ENCODE measurements at places on chromosomes 1 and 21.

GRCh38 chr1:25765923-25766589, 33.9 kb upstream of the SELENON start:
- no peak for DNase-seq

DNA sequence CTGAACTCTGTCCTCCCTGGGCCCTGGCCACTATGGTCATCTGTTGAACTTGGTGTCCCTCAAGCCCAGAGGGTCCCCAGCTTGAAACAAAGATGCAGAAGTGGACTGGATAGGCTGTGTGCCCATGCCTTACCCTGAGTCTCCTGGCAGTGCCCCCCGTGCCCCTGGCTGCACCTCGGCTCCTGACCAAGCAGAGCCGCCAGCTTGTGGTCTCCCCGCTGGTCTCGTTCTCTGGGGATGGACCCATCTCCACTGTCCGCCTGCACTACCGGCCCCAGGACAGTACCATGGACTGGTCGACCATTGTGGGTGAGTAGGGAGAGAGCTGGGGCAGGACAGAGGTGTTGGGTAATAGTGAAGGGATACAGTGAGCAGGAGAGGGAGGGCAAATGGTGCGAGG, 10.7 kb downstream of the TIE1 start:
- DNase-seq = no peak

- DNase-seq = peak; percentile 34
Observed at GRCh38 chr1:244450597-244451538, 841 bp downstream of the ADSS2 start.

- no peak for DNase-seq
Observed at GRCh38 chr1:169604781-169605560, 18.7 kb upstream of the F5 start.

DNA sequence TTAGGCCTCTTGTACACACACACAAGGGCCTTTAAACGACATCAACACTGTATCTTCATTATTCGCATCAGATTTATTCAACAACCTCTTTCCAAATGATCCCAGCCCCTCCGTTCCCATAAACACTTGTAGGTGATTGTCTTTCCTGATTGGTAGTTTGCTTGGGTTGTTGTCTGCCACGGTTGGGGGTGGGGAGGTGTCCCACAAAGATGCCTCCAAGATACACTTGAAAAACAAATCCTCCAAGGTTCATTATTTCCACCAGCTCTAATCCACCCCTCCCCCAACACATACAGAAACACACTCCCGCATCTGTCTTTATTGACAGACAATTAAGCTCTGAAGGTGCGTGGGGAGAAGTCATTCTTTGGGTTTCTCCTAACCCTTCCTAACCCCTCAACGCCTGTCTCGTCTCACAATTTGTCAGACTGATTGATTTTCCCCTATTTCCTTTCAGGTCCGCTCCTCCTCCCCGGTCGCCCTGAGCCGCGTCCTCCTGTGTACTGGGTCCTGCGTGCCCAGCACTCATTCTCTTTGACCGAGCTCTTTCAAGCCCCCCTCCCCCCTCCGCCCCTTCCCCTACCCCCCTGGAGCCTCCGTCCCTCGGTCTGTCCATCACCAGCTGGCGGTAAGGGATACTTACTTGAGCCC, 1.4 kb downstream of the WDR26 start:
- peak; percentile 12 for DNase-seq

DNA sequence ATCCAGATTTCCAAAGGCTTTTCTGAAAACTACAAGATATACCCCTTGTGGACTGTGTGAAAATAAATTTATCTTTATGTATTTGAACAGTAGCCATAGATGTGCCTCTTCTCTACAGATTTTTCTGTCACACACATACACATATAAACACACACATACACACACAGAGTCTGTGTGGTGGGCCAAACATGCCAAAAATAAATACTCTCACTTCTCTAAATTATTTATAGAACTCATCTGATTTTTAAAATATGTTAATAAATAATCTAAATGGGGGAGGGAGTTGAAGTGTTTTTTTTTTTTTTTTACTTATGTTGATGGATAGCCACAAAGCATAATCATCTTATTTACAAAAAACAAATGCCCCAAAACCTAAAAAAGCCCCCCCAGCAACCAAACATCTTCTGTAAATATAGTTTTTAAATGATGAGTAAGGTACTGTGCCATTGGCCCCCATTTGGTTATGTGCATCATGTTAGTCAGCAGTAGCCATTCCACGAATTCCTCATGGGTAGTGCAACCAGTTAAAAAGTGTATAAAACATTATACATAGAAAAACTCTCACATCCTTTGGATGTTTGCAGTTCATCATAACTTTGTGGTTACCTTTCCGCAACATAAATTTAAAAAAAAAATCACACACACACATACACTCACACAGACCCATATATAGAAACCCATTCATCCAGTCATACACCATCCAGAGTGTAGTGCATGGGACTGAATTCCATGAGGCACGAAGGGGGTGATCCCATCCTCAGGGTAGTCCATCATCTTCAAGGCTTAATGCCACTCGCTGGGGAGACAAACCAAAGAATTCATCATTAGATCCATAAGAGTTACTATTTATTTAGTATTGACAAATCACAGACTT, 8.2 kb upstream of the MAGOH start:
- DNase-seq = no peak

DNA sequence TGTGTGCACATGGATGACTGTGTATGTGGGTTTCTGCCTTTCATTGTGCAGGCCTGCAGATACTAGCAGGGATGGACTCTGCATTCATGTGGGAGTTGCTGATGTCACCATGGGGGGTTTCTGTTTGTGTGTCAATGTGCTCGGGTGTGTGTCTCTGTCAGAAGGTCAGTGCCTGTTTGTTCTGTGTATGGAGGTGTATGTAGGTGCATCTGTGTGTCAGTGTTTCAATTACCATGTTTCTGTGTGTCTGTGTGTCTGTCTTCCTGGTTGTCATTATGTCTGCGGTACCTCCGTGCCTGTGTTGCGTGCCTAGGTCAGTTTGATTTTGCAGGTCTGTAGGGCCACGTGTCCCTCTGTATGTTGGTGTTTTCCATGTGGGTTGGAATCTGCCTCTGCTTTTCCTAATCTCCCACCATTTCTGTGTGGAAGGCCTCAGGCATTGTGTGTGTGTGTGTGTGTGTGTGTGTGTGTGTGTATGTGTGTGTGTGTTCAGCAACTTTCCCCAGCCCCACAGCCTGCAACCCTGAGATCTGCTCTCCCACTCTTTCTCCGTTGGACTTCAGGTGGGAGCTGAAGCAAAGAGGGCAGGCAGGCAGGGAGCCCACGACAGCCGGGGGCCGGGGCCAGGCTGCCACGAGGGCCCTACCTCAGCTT, 36.7 kb upstream of the WASF2 start:
- no peak for DNase-seq

DNA sequence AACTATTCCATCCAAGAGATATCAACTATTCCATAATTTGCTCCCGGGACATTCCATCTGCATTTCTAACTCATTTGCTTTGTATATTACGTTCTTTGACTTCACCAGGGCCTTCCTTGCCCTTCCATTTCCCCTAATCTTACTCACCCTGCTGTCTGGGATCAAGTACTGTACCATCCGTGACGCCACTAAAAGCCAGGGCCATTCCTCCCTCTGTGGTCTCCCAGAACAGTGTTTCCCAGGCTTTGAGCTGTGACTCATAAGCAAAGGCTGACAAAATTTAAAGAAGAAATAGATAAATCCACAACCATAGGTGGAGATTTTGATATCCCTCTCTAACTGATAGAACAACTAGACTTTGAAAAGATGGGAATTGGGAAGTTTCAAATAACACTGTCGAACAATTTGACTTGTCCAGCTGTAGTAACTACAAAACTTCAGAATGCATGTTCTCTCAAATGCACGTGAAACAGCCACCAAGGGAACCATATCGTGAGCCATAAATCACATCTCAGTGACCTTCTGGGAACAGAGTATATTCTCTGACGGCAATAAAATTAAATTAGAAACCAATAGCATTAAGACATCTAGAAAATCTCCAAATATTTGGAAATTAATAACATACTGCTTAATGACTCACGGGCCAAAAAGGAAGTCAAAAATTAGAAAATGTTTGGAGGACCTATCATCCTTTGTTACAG, 501.0 kb downstream of the SETD4 start:
- DNase-seq = no peak

GRCh38 chr1:156616463-156616862, 2.8 kb upstream of the HAPLN2 start:
- no peak for DNase-seq

DNA sequence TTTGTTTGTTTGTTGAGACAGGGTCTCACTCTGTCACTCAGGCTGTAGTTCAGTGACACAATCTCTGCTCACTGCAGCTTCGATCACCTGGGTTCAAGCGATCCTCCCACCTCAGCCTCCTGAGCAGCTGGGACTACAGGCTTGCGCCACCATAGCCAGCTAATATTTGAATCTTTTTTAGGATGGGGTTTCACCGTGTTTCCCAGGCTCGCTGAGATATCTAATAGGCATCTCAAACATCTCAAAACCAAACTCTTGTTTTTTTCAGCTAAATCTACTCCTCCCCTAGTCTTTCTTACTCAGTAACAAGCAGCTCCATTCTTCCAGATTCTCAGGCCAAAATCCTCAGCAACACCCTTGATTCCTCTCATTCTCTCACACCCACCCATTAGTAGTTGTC, 22.0 kb upstream of the SRRM1 start:
- DNase-seq = no peak

DNA sequence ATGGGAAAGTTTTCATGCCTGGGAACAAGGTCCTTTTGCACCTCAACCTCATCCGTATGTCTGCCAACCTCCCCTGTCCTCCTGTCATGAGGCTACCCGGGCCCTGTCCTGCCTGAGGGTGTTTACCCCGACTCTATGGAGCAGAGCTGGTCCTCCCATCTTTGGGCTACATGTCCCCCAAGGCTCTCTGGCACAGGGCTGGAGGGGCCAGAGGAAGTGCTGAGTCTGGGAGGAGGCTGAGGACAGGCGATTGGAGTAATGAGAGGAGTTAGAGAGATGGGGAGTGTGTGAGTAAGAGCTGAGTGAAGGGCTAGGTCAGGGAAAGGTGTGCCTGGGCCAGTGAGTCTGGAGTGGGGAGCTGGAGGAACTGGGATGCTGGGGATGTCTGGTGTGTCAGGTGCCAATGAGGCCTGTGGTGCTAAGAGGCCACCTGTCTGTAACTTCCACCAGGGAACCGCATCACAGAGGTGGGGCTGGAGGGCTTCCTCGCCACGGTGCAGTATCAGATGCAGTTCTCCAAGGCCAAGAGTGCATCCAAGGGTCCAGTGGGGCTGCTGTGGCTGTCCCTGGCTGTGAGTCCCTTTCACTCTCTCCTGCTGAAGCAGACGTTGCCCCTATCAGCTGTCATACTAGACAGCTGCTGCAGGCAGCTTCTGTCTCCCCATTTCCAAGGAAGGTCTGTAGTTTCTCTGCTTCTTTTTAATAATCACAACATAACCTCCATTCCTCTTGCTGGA, 11.7 kb downstream of the LRRC71 start:
- DNase-seq = no peak

Measured in kidney capillary endothelial cell (primary cell).